ENCODE measurements at places on chromosomes 5 and 9.

DNA sequence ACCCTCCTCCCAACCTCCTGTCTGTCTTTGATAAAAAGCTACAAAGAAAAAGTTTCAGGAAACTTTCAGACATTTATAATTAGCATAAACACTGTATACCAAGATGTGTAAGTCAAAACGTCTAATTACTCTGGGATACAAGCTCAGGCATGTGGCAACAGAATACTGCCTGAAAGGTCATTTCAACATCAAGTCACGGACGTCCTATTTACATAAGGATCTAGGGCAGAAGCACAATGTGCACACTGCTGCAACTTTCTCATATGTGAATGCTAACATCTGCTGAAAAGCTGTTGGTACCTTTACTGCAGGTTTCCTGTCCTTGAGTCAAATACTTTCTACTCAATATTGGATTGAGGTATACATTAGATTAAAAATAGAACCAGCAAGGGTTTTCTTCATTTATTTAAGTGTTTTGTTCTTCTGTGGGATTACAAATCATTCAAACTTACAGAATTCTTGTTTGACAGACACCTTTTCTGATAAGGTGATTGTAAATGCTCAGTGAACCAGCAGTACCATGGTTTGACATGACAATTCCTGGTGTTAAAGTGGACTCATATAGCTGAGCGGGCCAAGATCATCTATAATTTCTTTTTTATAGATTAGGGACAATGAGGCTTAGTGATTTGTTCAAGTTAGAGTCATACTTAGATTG is 36.8 kb downstream of the ELL2 start:
- DNase-seq: no peak

- peak; percentile 12 for DNase-seq
Measured at GRCh38 chr9:105437704-105438103, 10.1 kb upstream of the FSD1L start.

DNA sequence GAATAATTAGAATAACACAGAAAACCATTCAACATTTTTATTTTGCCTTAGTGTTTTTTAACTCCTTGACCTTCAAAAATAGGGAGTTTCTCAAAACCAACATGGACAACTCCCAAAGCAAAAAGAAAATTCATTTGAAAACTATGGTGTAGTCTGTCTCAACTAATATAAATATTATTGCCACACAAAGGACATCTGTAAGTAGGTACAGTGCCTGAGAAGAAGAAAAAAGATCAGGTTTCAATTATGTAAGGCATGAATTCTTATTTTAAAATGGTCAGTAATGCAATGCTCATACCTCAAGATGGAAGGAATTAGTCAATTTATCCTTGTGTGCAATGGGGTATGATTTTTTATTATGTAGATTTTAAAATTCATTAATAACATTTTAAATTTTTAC is 109.6 kb upstream of the CNTLN start:
- DNase-seq: no peak

- DNase-seq: no peak
Measured at GRCh38 chr9:3648722-3649246, 123.0 kb upstream of the RFX3 start.

GRCh38 chr5:10663489-10664179 is 97.4 kb downstream of the DAP start:
- no peak for DNase-seq

DNA sequence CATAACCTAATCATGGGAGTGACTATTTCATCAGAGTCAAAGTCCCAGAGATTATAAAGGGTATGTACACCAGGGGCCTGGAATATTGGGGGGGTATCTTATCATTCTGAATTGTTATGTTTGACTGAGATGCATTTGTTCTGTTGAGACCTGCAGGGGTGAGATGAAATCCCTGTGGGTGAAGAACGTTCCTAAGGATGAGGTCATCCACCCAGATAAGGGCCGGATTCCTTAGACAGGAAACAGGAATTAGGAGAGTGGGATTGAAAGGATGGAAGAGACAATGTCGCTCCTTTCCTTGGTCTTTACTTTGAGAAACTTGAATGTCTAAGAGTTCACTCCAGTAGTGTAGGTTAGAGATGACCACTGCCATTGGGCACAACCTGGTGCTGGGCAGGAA is 54.7 kb downstream of the GAS1 start:
- no peak for DNase-seq

DNA sequence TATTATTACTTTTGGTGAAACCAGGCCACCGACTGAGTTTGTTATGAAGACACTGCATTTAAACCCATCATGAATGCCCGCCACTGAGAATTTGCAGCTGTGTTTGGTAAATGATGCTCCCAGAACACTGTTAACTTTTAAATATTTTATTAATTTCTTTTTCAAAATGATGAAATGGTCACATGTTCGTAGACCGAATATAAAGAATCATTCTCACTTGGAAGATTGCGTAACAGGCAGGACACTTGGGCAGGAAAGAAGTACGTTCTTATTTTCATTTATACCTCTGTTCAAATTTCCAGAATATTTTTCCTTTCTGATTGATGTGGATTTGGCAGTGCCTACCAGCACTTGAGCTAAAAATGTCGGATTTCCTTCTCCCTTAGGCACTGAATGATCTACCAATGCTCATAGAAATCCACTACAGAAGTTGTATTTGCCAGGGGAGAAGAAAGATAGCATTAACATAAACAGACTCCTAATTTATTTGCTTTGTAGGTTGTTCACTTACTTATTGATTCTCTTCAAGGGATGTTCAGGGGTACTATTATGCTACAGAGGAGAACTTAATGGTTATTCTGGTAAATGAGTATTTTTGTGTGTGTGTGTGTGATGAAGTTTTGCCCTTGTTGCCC is 13.8 kb downstream of the CYFIP2 start:
- DNase-seq: no peak

GRCh38 chr9:81613002-81613812 is 76.1 kb downstream of the TLE1 start:
- no peak for DNase-seq

DNA sequence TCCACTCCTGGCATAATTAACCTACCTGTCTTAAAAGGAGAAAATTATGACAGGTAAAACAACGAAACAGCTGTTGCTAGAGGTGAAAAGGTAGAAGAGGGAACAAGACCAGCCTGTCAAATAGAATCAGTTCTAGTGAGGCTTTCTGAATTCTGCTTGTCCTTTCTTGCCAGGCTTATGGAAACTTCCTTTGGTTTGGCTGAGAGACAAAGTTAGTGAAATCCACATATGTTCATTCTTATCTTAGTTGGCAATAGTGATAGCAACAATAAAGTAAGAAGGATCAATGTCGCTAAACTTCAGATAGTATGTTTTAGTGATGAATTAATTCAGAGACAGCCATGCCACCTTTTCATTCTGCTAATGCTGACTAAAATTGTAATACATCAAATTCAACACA is 34.4 kb downstream of the HAPLN1 start:
- no peak for DNase-seq

DNA sequence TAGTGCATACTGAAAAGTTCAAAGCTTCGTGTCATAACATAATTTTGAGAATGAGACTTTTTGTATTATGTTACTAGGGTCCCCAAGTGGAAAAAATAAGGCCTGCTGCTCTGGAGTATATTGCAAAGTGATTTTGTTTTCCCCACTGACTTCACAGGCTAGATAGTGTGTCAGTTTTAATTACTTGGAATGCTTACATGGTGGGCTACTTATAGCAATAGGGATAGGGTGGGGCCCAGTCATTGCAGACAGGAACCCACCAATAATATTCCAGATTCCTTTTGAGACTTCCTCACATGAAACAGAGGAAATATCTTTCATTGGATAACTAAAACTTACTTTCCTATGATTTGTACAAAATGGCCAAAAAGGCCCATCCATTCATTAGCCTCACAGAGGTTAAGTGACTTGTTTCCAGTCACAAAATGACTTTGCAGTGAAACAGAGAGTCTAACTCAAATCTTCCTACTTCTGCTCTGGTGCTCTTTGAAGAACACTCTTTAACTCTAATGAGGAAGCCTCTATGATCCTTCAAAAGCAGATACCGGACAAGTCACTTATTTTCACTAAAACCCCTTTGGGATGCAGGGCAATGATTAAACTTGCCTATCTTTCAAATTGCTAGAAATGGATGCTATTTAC is 16.2 kb upstream of the MEF2C start:
- no peak for DNase-seq

DNA sequence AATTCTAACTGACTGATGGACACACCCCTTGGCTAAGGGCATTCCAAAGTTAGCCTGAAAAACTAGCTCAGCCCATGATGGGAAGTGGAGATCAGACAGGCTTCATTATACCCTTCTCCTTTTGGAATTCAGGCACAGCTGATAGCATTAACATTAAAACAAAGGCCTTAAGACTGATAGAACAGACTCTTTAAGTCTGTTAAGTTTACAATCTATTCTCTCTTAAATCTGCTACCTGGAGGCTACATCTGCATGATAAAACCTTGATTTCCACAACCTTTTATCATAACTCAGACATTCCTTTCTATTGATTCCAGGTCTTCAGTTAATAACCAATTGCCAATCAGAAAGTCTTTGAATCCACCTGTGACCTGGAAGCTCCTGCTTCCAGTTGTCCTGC is 281.4 kb downstream of the TUSC1 start:
- no peak for DNase-seq

DNA sequence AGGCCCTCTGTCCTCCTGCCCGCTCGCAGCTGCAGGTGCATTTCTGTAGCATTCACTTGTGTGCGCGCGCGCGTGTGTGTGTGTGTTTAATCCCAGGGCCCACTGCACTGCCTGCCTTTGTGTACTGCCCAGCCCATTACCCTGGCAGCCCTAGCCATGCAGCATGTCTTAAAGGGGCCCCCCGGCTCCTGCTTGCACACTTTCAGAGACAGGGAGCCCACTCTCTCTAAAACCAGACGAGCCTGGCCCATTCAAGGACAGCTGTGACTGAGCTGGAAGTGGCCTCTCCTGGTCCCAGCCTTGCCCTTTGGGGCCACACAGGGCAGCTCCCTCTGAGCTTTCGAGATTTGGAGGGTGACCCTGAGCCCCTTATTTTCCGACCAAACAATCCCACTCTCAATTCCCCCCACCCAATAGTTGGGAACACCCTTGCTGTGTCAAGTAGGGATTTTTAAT is 98.9 kb downstream of the DAB2IP start:
- no peak for DNase-seq

- DNase-seq: peak; percentile 6
Measured at GRCh38 chr9:71001780-71002386, 119.5 kb downstream of the TRPM3 start.

- no peak for DNase-seq
Measured at GRCh38 chr9:34958411-34958982, 412 bp downstream of the PHF24 start.

GRCh38 chr5:170362102-170362501 is 27.1 kb downstream of the KCNMB1 start:
- no peak for DNase-seq

GRCh38 chr9:130448035-130448624 is 3.4 kb downstream of the ASS1 start:
- DNase-seq: peak; percentile 33

GRCh38 chr5:51484326-51484725 is 101.1 kb downstream of the ISL1 start:
- DNase-seq: no peak

DNA sequence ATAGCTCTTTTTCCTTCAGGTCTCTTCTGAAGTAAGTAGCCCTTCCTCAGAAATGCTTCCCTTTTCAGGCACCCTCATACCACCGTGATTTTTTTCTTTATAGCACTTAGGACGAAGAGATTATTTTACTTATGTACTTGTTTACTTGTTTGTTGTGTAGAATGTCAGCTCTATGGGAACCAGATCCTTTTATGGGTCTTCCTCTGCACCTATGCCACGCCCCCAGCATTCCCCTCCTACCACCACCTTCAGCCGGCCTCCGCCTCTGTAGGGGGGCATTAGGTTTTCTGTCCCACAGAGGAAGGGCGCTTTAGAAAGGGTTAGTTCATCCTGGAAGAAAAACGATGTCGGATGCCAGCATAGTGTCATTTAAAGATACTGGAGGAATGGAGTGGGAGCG is 1.8 kb downstream of the CDKN2B-AS1 start:
- no peak for DNase-seq

- DNase-seq: no peak
Measured at GRCh38 chr5:136018814-136019783, 9.7 kb upstream of the TGFBI start.

GRCh38 chr9:70054521-70054920 is 10.9 kb downstream of the MAMDC2 start:
- DNase-seq: no peak

- peak; percentile 68 for DNase-seq
Measured at GRCh38 chr5:111337133-111337532, 112.9 kb downstream of the CAMK4 start.

DNA sequence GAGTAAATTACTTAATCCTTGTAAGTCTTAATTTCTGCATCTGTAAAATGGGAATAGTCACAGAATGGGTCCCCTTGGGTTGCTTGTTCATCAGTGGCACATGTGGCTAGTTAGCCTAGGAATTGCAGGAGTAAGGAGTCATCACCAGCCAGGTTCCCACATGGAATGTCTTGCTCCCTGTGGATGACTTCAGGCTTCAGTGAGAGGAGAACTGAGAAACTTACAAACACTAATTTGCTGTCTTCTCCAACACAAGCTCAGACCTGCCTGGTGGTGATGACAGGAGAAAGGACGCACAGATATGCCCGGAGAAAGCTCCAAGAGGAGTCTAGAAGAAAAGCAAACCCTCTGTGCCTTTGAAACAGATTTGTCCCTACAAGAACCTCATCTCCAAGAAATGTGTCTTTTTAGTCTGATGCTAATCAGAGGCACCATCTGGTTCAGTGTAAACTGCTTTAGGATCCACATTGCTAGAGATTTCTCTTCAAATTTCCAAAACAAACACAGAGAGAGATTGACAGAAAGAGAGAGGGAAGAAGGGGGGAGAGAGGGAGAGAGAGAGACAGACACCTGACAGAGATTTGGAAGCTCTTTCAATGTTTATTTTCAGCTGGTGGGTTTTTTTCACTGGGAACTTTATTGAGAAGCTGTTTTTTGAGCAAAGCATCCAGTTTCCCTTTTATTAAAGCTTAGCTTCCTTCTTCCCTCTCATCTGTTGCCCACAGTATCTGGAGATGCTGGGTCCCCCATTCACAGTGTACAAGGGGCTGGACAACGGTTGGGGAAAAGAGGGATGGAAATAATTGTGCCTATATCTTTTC is 128.3 kb downstream of the DOCK2 start:
- DNase-seq: no peak

DNA sequence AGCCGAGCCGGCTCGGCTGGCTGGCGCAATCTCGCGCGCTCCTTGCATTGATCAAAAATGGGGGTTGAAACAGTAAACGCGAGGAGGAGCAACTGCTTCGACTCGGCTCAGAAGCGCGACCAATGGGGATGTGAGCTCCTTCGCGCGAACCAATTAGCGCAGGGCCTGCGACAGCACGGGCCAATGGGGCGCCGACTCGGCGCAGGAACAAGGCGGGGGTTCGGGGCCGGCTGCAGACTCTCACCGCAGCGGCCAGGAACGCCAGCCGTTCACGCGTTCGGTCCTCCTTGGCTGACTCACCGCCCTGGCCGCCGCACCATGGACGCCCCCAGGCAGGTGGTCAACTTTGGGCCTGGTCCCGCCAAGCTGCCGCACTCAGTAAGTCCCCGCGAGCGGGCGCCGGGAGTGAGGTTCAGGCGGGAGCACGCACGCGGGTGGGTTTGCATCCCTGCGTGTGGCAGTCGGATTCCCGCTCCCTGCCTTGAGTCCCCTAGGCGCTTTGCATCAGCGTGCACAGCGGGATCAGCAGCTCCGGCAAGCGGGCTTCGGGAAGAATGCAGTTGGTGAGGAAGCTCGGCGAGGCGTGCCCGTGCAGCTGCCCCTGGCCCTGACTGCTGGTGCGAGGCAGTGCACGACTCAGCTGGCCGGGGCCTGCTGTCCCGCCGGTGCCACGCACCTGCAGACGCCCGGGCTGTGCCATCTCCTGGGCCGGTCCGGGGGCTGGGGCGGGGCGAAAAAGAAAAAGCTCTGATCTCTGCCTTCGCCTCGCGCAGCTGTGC is at the start of gene PSAT1:
TSS of gene PSAT1 (plus strand) at position 233 of the 779 bp plus-strand sequence. CDS start at position 319, 86 bp downstream.
- peak; percentile 96 for DNase-seq

- no peak for DNase-seq
Measured at GRCh38 chr9:134995792-134996120, 78.0 kb upstream of the FCN1 start.

Data from activated CD4-positive, alpha-beta T cell treated with anti-CD3 and anti-CD28 coated beads, Interleukin-2, Interleukin-4, amounts not matched to agents 100 ng/mL and 50 ng/mL, durations not matched to agents 16 hours and 8 hours (primary cell).